ENCODE measurements at places on chromosomes 5 and 9.

- H3K4me1 ChIP-seq: no peaks in the 10 kb centered on the region
- DNase-seq: no peak
- no peak overlapping the region for H3K4me3 ChIP-seq
- H3K27ac ChIP-seq: no peak overlapping the region
- no peaks in the 10 kb centered on the region for H3K27me3 ChIP-seq
Measured at GRCh38 chr5:132213666-132214065, 14.0 kb downstream of the P4HA2 start.

DNA sequence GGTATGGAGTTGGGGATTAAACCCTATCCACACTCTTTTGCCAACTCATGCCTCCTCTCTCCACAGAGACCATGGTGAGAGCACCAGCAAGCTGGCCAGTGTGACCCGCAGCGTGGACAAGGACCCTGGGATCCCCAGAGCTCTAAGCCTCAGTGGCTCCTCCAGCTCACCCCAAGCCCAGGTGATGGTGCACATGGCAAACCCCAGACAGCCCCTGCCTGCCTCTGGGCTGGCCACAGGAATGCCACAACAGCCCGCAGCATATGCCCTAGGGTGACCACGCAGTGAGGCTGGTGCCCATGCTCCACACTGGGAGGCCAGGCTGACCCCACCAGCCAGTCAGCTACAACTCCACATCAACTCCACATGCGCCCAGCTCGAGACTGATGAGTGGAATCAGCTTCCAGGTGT is 11.5 kb upstream of the CARD19 start:
- DNase-seq: no peak
- H3K27me3 ChIP-seq: no peaks in the 10 kb centered on the region
- H3K27ac ChIP-seq: no peak overlapping the region
- H3K36me3 ChIP-seq: peaks cover 43% of the 10 kb centered on the region
- H3K4me3 ChIP-seq: no peak overlapping the region

- H3K27me3 ChIP-seq: no peaks in the 10 kb centered on the region
- H3K27ac ChIP-seq: no peak overlapping the region
- no peak for DNase-seq
Measured at GRCh38 chr5:132102101-132102701, 28.6 kb downstream of the CSF2 start.

- no peak overlapping the region for H3K4me3 ChIP-seq
- no peak for DNase-seq
- peaks cover 42% of the 10 kb centered on the region for H3K4me1 ChIP-seq
Measured at GRCh38 chr9:98124637-98125426, 5.8 kb upstream of the TRIM14 start.

DNA sequence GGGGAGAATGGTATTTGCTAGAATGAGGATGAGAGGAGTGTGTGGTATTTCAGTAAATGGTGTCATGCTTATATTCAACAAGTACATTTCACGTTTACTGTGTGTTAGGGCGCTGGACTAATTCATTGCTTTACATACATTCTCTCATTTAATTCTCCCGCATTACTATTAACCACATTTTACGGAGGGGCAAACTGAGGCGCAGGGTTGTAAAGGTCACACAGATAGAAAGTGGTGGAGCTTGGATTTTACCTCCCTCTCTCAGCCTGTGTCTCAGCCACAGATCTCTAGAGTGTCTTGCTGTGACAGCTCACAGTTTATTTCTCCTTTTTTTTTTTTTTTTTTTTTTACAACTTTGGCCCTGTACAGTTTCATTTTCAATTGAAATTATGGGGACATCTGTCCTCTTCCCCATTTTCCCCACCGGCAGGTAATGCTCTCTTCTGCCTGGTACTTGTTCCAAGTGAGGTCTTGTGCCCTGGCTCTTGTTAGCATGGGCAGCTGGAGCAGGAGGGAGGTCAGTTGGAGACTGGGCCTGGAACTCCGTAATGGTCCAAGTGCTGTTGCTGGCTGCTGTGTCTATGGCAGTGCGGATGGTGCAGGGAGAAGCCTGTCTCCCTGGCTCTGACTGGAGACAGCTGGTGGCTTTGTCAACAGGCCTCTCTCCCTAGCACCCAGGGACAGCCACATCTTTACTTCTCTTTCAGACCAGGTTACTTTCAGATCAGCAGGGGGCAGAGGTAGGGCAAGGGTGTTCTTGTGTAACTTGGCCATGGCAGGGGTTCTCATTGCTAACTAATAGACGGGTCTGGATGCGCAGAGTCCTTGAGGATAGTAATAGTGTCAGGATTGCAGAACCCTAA is 20.5 kb upstream of the NDST1 start:
- H3K36me3 ChIP-seq: peaks cover 5% of the 10 kb centered on the region
- DNase-seq: peak; percentile 69
- peak overlapping the region; percentile 97 for H3K27ac ChIP-seq
- H3K27me3 ChIP-seq: no peaks in the 10 kb centered on the region
